SJSA1 (cell line): ENCODE measurements at places on chromosomes 4 and X.

DNA sequence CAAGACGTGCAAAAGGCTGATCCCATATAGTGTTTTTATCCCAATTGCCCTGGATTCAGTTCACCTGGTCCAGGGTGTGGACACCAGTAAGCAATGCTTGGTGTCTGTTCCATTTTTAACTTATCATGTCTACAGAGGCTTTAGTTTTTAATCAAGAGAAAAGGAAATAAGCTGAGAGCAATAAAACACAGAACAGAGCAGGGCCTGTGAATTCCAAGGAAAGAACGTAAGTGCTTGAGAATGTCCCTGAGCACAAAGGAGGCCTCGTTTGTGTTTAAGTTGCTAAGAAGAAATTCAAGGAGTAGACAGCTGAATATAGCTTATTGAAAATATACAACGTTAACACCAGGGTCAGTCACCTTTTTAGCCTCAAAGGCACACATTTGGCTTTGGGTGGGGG lies 191.3 kb downstream of the GPC3 start:
- DNase-seq: no peak

- no peak for DNase-seq
These were observed 505 bp upstream of the PKD2 start for GRCh38 chr4:88006956-88007303.

- DNase-seq: no peak
These were observed 247.0 kb downstream of the C4orf33 start for GRCh38 chr4:129342819-129343408.

DNA sequence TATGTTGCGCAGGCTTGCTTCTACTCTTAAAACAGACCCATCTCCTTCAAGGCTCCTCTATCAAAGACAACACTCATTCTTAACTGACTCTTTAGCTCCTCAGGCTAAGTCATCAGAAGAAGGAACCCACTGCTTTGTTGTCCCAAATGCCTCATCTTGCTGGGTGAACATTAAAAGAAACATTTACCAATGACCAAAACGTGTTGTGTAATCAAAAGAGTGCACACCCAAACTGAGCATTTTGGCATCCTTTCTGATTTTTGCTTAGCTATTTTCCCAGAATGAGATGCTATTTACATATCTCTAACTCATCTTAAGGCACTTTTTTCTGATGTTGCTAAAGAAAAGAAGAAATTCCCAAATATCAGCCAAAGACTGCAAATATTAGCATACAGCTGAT lies 131.7 kb upstream of the VCX3A start:
- no peak for DNase-seq

- DNase-seq: no peak
These were observed 28.9 kb downstream of the ACSL1 start for GRCh38 chr4:184796906-184797305.

- no peak for DNase-seq
These were observed 367.9 kb upstream of the SPOCK3 start for GRCh38 chr4:167602157-167602556.

- DNase-seq: no peak
These were observed 79.2 kb upstream of the ACSL4 start for GRCh38 chrX:109812236-109812635.

DNA sequence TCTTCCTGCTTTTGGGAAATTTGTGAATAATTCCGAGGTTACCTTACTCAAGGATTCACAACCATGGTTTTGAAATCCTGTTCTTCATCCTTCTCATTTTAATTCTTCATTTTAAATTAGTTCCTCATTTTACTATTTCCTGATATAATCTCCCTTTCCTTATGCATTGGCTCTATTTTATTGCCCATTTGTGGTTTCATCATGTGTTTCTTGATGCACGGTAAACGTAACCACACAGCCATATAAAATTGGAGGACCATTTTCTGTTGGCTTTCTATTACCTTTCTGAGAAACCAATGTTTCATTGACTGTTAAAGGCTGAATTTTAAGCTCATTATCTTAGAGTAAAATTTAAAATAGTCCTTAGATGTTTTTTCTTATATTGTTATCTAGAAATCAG lies 100.3 kb upstream of the NDST4 start:
- no peak for DNase-seq

- peak; percentile 75 for DNase-seq
These were observed 861 bp downstream of the SEC24D start for GRCh38 chr4:118834960-118835569.

GRCh38 chr4:94802091-94802490 lies 44.3 kb downstream of the BMPR1B start:
- DNase-seq: no peak

GRCh38 chr4:154622598-154622997 lies 10.1 kb upstream of the FGG start:
- peak; percentile 9 for DNase-seq

DNA sequence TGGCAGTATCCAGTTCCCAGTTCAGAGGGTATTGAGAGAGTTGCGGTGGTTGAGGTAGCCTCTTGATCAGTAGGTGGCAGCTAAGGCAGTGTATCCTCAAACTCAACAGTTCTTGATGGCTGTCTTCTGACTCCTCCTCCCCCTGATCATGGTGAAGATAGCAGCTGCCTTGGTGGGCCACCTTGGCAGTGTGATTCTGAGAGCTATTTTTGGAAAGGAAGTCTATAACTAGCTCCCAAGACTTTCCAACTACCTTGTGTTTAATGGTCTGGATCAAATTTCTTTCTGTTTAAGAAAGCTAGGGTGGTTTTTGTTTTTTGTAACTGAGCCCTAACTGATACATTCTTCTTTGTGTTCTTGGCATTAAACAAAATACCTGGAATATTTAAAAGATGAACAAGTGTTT lies 10.5 kb upstream of the TBC1D19 start:
- DNase-seq: peak; percentile 55

- no peak for DNase-seq
These were observed 17.1 kb downstream of the RNF4 start for GRCh38 chr4:2485956-2486355.

DNA sequence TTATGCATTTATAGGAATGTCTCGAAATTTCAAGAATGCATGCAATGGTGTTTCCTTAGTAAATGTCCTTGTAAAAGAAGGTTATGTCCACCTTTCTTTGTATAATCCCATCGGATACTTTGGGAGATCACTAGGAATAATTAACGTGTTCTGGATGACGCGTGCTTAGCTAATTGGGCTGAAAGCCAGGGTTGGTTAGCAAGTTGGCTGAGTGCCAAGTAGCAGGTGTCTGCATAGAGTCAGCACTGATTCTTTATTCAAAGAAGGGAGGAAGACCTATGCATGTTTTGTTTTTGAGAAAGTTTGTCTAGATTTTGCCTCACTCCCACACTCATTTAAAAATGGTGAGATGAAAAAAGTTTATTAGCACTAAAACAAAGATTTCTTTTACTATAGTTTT lies 144.6 kb downstream of the SOX3 start:
- no peak for DNase-seq

DNA sequence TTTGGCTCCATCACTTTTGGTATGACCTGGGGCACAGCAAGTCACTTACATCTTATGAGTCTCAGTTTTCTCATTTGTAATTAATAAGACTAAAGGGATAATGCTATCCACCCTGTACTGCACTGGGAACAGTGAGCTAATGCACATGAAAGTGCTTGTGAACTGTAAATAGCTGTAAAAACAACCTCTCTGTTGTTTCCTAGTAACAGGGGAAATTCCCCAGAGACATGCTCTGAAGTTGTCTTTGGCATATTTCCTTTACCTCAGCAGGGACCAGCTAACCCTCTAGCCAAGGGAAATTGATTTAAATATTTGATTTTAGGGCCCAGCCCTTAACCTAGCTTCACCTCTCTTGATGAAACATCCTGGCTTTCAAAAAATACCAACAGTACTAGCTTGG lies 6.1 kb upstream of the CYSLTR1 start:
- DNase-seq: no peak

DNA sequence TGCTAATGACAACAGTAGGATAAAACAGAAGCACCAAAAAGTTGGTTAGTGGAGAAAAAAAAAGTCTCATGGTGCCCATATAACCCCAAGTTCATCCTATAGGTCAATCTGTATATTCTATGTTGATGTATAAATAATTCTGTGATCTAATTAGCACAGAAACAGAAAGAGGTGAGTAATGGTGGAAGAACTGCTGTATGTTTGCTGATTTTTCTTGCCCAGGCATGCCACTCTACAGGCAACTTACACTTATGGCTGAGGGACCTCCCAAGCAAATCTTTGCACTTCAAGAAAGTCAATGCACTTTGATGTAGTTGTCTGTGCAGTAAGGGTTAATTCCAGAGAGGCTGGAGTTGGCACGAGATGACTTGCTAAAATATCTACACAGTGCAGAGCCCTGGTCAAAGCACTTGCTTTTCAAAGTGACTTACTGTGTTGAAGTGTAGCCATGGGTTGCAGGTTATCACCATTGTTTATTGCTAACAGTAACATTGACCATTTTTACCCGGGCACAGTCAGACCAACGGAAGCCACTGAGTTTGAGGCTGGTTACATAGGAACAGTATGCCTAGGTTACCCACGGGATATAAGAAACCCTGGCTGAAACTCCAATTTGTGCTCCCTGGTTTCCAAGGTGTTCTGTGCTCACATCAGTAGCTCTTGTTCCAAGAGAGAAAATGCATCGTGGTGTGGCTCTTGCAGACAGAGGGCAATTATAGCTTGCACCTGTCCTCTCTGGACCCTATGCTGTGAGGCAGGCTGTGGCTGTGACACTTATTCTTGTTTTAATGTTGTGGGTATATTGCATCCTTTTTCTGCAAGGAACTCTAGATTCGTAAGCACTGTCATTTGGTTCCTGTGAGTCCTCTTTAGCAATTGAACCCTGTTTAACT lies 141.3 kb upstream of the FTHL17 start:
- no peak for DNase-seq

GRCh38 chr4:152014280-152014679 lies 253.5 kb upstream of the GATB start:
- no peak for DNase-seq
